ENCODE measurements at places on chromosomes 7 and 10.

GRCh38 chr10:77196614-77197013, 441.0 kb downstream of the KCNMA1 start:
- DNase-seq = no peak

DNA sequence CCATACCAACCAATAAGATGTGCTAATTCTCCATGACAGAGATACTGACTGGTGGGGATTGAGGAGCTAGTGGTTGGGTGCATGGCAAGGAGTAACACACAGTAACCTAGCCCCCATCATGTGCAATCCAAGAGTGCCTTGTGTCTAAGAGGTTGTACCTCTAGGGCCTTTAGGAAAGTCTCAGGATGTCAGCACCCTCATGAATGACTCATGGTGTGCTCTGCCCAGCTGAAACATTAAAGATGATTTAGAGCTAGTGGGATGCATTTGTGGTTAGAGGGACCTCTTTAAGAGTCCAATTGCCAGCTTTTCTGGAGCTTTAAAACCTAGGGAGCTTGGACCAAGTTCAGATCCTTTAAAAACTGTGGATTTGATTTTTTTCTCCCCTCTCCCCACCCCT, 181.1 kb downstream of the HERPUD2 start:
- no peak for DNase-seq

GRCh38 chr7:157752832-157753291, 416.1 kb downstream of the DNAJB6 start:
- no peak for DNase-seq

DNA sequence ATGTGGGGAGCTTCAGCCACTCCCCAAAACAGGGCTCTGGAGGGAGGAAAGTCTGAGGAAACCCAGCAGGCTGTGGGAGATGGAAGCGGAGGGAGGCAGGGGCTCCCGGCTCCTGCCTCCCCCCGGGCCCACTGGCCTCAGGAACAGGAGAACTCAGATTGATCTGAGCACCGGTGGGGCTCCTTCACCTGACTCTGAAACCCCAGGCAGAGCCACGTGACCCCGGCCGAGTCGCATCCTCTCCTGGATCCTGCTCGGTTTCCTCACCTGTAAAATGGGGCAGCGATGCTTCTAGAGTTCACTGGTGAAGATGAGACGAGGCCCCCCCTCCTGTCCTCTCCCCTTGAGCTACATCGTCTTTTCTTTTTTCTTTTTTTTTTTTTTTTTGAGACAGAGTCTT, 33.6 kb downstream of the TCERG1L start:
- DNase-seq = no peak

- no peak for DNase-seq
Measured at GRCh38 chr10:49398986-49399385, 3.1 kb upstream of the DRGX start.

GRCh38 chr10:131246775-131247174, 64.7 kb downstream of the TCERG1L start:
- DNase-seq = no peak

- no peak for DNase-seq
Measured at GRCh38 chr7:35695473-35695850, 527 bp upstream of the HERPUD2 start.
